ENCODE measurements at places on chromosomes 16 and 17. TPM values are rescaled to one million over a fixed set of nuclear protein-coding genes. Genes with fewer than 3 reads are reported as not detected.

- DNase-seq = no peak
Measured at GRCh38 chr17:66018786-66019185, 173.1 kb downstream of the CEP112 start.

GRCh38 chr17:56175299-56175955 lies 22.2 kb downstream of the ANKFN1 start:
- DNase-seq = no peak

Gene KCNG4
- total RNA-seq = not detected

DNA sequence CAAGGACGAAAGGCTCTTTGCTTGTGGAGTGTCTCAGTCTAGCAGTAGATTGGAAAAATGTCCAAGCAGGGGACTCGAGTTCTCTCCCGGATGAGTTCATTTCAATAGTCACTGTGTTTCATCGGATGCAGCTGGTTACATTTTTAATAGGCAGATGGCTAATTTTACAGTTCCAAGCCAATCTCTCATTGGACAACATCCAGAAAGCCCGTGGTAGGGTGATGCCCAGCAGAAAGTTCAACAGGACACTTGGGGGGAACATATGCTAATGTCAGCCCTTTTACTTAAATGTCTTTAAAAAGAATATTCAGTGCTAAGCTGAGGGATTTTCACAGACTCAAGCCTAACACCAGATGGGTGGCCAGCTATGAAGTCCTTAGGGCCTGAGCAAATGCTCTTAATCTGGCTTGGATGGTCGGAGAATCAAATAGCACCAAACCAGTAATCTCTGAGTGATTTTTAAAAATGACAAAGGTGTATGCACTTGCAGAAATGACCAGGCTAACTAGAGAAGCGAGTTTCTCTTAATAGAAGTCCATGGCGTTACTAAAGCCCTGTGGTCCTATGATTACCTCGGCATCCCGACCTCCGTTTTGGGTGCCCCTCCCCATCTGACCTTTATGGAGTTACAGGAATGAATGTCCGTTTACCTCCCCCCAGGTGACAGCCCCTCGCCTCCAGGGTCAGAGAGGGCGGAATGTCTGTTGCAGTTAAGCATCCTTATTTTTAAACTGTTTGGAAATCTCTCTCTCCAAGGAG lies 289.2 kb upstream of the SALL1 start:
- no peak for DNase-seq

- DNase-seq = no peak
Measured at GRCh38 chr16:11205065-11205699, 50.8 kb downstream of the SOCS1 start.

Gene DUXB
- not detected for total RNA-seq

Data from right lobe of liver (tissue), 6 donors.